ENCODE measurements at places on chromosomes 4 and X.

- DNase-seq: no peak
Observed at GRCh38 chrX:17769701-17770269, 32.5 kb downstream of the SCML1 start.

GRCh38 chr4:156827519-156827918 is 144.1 kb downstream of the PDGFC start:
- no peak for DNase-seq

- DNase-seq: no peak
Observed at GRCh38 chrX:25279510-25279909, 263.7 kb upstream of the ARX start.

DNA sequence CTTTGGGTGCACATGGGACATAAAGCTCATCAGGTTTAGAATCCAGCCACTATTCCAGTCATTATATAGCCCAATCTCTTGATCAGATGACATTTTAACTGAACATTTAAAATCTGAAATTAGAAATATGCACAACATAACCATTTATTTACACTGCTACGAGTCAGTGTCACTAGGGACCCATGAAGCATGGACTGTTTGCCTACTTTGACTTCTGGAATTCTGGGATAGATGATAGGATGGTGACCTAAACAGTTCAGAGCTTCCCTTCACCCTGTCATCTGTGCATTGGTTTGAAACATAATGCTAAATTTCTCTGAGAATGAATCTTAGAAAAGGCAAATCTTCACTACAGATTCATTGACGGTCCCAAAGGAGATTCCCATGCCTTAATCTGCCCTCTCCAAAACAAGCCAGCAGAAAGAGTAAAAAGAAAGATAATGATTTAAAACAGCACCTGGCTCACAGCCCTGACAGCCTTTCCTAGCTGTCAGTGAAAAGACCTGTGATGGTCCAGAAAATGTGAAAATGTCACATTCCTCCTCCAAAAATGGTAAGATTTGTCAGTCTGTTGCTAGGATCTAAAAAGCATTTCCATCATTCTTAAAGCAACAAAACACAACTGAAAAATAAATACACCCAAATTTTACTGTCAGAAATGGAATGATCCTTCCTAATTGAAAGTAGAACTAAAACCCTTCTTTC is 18.9 kb upstream of the HERC3 start:
- DNase-seq: no peak

GRCh38 chr4:2079006-2079405 is 19.9 kb downstream of the NAT8L start:
- no peak for DNase-seq

DNA sequence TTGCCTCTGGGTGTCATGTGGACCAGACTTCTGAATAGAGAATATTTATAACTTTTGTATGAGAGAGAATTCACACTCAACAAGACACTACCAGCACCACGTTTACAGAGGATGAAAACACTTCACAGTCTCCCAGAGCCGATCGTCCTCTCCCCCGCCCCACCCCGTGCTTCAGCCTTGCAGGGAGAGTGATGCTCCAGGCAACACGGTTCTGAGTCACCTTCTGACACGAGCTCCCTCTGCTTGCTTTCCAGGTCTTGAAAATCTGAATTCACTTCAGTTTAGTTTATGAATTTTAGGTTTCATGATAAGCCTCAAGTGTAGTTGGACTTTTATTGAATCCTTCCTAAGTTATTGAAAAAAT is 59.8 kb downstream of the CPLX1 start:
- DNase-seq: no peak

DNA sequence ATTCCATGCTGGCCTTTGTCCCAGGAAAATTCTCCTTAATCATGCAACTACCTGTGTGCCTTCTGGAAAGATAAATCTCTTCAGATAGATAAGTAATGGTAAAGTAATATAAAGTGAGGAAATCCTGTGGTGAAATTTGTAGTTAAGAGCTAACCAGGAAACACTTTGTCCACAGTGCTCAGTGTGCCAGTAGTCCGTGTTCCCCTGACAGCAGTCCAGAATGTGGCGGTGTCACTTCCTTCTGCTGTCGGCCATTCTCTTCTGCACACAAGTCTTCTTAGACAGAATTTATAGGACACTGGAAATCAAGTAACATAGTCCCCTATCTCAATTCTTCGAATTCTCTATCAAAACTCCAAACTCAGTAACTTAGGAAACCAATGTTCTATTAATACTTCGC is 5.7 kb upstream of the CXXC4 start:
- no peak for DNase-seq

DNA sequence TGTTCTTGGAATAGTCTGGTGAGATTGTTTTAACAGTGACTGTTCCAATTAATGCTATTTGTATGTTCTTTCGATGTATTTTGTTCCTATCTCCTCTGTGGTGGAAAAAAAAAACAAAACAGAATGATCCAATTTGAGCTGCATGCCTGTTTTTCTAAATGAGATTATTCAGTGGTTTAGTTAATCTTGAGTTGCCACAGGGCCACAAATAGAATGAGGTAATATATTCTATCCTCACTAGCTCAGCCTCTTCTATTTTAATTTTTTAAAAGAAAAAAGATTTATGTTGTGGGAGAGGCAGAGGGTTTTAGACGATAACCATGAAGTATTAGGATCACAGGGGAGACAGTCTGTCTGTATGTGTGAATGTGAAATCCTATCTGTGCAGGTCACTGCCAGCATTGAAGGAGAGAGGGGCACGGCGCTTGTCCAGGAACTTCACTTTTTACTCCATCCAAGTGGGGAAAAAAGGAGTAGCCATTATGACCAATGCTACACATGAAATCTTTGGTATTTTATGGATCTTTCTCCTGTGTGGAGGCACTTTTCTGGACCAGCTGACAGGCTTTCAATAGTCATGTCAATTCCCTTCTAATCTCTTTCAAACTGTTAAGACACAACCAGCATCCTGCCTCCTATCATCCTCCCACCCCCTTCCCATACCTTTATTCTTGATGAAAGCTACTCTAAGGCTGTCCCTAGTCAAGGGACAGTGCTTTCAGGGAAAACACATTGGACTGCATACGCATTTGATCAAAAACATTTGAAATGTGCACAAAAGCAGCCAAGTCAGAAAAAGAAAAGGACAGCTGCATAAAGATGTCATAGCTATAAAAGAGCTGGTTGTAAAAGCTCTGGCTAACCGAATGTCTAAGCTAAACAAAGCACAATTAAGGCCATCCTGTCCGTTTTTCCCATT is 1063.8 kb upstream of the INTU start:
- no peak for DNase-seq

Measured in HEK293T (cell line).